ENCODE measurements at places on chromosomes 2 and 18.

DNA sequence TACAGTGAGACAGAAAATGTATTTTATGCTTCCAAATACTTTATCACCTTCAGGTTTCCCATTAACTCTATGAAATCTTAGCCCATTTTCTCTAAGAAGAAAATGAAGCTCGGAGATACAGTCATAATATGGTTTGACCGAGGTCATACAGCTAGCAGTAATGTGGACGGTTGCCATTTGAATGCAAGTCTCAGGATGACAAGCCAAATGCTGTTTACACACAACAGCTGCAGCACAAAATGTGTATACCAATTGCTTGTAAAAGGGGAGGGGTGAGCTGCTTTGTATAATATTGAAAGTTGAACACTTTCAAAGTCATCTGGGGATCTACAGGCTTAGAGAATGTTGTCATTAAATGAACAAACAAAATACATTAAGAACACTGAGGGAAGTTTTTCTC is 93.8 kb upstream of the FSIP2 start:
- DNase-seq, result no peak

GRCh38 chr2:120820953-120821279 is 85.2 kb downstream of the GLI2 start:
- DNase-seq, result no peak

GRCh38 chr2:187126247-187127005 is 277.5 kb upstream of the ZSWIM2 start:
- DNase-seq, result no peak

GRCh38 chr2:178327516-178327915 is 123.5 kb downstream of the PRKRA start:
- DNase-seq, result no peak

- DNase-seq, result no peak
These were observed 59.2 kb downstream of the SMAD2 start for GRCh38 chr18:47871288-47871687.

- peak; percentile 48 for DNase-seq
These were observed 79.8 kb downstream of the PTGR3 start for GRCh38 chr18:75128911-75129716.

DNA sequence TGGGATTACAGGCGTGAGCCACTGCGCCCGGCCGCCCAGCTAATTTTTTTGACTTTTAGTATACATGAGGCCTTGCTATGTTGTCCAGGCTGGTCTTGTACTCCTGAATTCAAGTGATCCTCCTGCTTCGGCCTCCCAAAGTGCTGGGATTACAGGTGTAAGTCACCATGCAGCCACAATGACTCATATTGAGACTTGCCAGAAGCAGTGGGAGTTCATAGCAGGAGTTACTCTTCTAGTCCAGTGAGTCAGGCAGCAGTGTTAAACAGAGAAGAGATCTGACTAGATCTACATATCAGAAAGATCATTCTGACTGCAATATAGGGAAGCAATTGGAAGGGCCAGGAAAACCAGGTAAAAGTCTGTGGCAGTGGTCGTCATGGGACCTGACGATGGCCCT is 1.5 kb upstream of the FLACC1 start:
- no peak for DNase-seq

DNA sequence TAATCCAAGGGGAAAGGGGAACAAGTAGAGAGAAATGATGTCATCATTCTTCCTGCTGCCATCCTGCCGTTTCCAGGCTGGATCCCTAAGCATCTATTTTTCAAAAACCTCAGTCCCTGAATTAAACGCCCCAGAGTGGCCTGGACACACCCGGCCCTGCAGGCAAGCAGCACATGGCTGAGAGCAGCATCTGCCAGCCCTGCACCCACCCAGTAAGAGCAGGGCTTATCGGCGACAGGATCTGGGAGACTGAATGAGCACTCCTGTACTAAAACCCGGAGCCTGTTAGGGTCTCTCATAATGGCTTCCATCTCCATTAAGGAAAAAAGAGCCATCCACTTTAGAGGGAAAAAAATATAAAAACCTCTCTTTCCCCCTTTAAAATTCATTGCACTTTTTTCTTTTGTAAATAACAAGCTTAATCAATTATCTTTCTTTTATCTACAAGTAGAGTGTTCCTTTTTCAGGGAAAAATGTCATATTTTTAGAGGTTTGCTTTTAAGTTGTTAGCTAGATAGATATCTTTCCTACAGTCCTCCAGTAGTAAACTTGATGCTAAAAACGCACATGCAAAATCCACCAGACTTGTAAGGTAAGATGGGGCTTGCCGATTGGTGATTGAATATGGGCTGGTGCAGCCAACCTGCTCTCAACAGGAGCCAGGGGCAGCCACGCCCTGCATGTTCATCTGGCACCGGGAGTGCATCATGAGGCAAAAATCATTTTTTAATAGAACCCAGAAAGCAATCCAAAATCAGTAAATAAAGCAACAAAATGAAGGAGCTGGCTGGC is 457.8 kb downstream of the EIPR1 start:
- no peak for DNase-seq
